ENCODE measurements at places on chromosomes 5 and 9. TPM values are rescaled to one million over a fixed set of nuclear protein-coding genes. Genes with fewer than 3 reads are reported as not detected.

DNA sequence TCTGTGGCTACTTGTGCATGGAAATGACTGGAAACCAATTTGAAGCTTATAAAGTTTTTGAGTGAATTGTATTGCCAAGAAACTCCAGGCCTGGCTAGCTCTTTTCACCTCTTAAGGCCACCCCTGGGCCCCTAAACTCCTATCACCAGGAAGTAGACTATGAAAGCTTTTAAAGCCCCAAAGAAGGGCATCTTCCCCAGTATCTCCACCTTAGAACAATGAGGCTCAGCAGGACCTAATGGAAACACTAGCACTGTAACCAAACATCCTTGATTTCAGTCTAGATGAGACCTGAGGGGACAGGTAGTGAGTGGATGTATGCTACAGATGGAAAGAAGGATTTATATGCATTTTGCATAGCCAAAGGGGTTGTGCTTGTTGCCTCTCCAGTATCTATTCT lies 25.0 kb downstream of the LYRM7 start:
- DNase-seq: no peak

GRCh38 chr5:143771602-143772001 lies 40.4 kb upstream of the HMHB1 start:
- DNase-seq: no peak

DNA sequence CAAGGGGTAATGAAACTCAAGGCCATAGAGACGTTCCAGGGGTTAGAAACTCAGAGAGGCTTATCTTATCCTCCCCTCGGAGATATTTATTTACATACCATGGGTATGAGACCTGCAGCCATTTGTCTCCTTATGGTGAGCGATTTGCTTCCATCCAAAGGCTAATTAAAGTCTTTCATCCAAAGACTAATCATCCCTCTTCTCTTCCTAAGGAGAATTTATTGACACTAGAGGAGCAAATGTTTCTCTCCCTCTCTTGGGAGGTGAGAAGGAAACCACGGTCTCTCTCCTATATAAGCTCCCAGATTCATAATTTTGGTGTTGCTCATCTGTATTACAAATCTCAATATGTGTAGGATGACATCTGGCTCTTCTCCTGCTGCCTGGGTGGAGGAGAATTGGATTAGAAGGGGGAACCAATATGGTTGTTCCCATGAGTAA lies 31.0 kb upstream of the RPS23 start:
- DNase-seq: no peak

DNA sequence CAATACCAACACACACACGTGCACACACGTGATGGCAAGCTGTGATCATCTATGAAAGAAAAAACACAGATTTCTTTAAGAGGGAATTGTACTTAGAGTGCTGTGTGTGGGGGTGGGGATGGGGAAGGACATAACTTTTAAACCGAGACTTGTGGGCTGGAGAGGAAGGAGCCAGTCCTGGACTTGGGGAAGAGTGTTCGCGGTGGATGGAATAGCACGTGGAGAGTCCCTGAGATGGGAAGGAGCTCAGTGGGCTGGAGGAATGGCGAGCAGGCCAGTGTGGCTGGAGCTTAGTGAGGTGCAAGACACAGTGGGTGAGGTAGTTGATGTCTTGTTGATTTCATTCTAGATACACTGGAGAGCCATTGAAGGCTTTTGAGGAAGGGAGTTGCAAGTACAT lies 78.5 kb downstream of the RGS3 start:
- no peak for DNase-seq

DNA sequence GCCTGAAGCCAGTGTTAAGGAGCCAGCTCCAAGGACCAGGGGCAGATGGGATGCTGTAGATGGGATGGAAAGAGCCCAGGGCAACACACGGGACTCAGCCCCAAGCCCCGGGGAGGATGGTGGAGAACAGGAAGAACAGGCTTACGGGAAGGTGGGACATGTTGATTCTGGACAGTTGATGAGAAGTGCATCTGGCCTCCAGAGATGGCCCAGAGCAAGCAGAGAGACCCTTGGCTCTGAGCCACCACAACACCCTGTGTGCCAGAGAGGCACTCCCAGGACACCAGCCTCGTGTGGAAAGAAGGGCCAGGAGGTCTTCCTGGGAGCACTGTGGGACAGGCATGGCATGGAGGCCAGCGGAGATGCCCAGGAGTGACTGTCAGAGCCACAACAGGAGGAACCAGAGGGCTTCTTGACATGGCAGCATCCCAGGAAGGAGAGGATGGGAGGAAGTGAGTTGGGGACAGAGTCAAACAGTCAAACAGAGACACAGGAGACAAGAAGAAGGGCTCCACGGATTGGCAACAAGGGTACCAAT lies 156.3 kb upstream of the MVB12B start:
- DNase-seq: no peak

DNA sequence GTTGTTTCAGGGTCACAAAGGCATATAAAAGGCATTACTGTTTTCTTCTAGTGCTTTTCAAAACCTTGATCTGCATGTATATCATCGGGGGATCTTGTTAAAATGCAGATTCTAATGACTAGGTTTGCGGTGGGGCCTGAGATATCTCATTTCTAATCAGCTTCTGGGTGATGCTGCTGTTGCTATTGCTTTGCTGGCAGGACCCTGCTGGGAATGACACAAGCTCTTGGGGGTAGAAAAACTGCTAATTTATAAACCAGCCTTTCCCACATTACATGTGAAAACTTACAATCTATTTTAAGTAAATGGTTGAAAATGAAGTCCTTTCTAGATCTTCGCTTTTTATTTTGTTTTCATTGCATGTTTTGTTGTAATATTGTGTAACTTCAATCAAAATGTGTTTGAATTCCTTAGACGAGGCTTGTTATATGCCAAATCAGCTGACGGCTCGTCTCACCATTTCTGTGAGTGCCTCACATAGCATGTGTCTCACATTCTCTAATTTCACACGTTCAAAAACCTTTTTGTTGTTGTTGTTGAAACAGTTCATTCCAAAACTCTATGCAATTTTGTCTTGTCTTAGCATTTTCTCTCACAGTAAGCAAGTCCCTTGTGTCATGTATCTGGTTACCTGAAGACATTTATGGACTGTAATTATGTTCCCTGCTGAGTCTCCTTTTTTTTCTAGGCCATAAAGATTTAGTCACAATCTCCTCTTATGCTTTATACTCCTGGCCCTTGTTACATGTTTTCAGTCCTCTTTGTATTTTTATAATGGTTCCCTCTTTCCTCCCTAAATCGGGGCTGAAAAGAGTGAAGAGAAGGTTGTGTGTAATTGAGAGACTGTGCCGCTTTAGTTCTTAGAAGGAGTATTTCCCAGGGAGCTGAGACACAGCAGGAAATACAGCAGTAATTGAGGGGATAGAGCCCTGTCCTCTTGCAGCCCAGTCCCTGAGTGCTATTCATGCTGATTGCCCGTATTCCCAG lies 521.0 kb upstream of the SEMA6A start:
- DNase-seq: no peak

The PCDHA9 gene
- not detected for polyA plus RNA-seq

Data from hindlimb muscle (tissue), 1 donor.